ENCODE measurements at places on chromosomes 5 and 9.
A peak's percentile ranks its signal among the peaks of the same experiment; 100 is the strongest.

GRCh38 chr9:110148384-110148783 is 59.6 kb downstream of the C9orf152 start:
- peak; percentile 67 for DNase-seq

DNA sequence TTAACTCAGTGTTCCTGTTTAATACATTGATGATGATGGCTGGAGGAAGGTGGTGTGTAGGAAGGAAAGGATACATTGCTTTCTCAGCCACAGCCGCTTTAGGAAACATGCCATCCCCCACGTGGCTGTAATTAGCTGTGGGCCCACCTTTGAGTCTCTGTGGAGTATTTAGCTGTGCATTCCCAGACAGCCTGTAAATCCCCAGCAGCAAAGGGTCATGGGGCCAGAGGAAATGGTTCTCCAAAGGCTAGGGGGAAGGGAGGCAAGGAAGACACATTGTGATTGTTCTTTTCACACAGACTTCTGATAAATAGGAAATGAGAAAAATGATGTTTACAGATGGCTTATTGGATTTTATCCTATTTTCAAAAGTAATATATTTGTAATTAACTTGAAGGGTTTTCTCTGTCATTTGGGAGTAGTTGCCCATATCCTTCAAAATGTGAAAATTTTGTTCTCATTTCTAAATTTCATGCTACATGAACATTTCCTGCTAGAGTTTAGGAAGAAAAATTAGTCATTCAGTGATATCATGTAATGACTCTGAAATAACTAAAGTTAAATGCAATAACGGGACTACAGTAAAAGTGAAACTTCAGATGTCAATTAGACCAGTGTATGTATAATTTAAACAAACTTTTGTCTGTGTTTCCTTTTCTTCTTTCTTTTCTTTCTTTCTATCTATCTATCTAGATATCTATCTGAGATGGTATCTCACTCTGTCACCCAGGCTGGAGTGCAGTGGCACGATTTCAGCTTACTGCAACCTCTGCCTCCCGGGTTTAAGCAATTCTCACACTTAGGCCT is 24.3 kb upstream of the F2R start:
- peak; percentile 37 for DNase-seq

GRCh38 chr5:172229904-172230303 is 35.9 kb downstream of the EFCAB9 start:
- peak; percentile 48 for DNase-seq

- DNase-seq: no peak
These were observed 42.6 kb upstream of the RNF38 start for GRCh38 chr9:36442710-36443109.

DNA sequence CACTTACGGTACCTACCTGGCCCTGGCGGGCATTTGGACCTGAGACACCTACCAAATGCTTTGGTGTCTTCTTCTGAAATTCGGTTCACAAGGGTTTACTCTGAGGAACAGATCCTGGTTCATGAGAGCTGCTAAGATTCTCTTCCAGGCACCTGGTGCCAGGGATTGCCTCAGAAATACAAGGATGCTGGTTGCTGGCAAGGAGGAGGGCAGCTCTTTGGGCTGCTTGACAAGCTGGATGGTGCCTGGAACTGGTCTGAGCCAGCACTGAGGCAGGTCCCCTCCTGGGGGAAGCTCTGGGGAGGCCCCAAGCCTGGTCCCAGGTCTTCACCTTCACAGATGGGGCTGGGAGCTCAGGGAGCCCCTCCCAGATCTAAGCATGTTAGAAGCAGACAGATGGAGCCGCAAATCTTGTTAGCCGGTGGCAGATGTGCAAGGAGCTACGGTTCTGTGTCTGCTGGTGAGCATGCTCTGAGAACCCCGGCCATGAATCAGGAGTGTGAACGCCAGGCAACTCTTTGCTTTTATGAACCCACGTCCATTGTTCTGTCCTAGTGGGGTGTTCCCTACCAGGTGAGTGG is 16.3 kb downstream of the FABP6 start:
- DNase-seq: no peak

DNA sequence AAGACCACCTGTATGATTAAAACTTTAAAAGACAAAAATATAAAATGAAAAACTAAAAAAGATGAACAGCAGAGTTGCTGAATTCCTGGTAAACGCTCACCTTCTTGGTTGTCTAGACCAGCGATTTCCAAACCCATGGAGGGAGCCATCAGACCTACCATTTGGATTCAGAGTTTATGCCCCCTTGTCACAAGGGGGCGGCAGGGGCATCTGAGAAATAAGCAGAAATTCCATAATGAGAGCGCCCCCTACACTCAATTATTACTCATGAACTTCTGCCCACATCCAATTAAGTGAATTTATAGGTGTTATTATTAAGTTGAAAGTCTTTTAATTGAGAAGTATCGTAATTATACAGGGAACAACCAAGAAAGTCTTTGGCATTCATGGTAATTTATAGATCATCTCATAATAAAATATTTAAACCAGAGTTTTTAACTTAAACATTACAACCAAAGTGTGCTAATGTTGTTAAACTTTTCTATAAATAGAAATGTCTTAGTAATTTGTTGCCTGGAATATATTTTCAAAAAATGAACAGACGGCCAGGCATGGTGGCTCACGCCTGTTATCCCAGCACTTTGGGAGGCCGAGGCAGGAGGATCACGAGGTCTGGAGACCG is 35.2 kb upstream of the SPATA31C2 start:
- DNase-seq: peak; percentile 14

- no peak for DNase-seq
These were observed 45.7 kb upstream of the SLCO4C1 start for GRCh38 chr5:102341681-102342288.

- no peak for DNase-seq
These were observed 113.3 kb downstream of the ARHGAP26 start for GRCh38 chr5:142883438-142883837.

- DNase-seq: peak; percentile 28
These were observed 176.9 kb downstream of the RAB3C start for GRCh38 chr5:58759745-58760144.

- no peak for DNase-seq
These were observed 110.7 kb upstream of the CNTLN start for GRCh38 chr9:17024129-17024528.

DNA sequence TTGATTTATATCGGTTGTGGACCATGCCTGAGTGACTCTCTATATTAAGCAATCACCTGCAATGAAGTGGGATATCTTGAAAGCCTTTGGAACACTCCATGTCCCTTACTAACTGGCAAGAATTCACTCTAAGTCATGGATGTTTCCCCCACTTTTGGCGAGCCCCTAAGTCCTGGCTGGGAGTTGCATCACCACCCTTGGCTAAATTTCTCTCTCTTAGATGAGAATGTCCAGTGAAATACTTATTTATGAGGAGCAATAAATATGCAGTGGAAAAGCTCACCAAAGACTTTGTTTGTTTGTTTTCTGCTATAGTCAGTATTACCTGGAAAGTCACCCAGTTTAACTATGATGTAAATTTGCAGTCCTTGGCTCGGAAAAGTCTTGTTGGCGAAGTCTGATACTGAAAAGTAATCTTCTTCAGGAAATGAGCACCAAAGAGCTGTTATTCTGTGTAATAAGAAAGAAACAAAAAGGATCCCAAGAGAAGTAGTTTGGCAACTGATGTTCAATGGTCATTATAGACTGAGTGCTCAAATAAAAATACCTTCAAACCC is 333.8 kb downstream of the DMRT2 start:
- no peak for DNase-seq

DNA sequence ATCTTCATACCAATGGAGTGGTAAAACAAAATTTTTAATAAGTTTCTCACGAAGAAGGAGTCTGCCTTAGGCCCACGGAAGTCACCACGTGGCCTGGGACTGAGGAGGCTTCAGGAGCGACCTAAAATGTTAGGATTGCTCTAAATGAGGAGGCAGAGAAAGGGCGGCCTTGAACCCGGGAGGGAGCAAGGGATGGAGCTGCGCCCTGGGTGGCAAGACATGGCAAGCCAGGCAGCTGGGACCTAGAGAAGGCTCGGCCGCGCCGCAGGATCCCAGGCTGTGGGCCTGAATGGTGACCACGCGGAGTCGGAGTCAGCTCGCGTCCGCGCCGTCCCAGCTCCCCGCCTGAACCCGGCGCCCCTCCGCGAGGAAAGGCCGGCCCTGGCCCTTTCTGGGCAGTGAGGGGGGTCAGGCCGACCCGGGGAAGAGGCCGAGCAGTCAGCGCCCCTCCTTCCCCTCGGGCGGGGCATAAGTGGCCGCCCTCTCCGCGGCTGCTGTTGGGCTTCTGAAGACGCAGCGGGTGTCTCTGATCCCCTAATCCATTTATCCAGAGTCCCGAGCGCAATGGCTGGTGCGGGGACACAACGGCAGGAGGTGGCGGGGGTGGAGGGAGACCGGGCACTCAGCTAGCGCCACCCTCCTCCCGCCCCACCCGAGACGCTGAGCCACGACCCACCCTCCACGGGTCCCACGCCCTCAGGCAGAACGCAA is 10.6 kb downstream of the IRX1 start:
- no peak for DNase-seq

- DNase-seq: no peak
These were observed 139.8 kb downstream of the APBA1 start for GRCh38 chr9:69532396-69532795.

GRCh38 chr9:100714372-100715099 is 136.7 kb downstream of the CAVIN4 start:
- DNase-seq: no peak

DNA sequence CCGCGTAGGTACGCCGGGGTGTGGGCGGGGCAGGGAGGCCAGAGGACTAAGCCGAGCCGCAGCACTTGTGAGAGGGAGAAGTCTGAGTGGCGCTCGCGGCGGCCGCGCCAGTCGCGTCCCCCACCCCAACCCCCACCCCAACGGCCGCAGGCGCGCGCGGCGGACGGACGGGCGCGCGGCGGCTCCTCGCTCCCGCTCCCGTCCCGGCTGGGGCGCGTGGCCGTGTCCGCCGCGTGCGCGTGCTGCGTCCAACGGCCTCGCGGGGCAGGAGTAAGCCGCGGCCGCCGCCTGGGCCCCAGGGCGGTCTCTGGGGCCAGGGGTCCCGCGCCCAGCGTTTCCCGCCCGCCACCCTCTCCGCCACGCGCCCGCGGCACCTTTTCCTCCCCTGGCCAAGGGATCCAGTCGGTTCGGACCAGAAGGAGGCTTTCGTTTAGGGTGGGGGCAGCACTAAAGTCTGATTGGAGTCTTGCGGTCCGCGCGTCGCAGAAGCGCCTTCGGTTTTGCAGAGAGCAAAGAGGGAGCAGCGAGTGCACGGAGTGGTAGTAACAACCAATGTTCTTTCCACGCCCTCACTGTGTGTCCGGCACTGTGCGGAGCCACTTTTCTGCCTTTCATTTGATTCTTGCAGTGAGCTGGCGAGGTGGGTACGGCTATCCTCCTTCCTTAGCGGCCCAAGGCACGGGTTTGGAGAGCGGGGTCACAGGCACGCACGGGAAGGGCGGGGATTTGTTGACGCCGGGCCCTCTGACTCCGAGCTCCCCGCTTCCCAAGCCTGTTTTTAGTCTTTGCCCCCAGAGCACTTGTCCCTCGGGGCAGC is 483 bp downstream of the G3BP1 start:
- no peak for DNase-seq

DNA sequence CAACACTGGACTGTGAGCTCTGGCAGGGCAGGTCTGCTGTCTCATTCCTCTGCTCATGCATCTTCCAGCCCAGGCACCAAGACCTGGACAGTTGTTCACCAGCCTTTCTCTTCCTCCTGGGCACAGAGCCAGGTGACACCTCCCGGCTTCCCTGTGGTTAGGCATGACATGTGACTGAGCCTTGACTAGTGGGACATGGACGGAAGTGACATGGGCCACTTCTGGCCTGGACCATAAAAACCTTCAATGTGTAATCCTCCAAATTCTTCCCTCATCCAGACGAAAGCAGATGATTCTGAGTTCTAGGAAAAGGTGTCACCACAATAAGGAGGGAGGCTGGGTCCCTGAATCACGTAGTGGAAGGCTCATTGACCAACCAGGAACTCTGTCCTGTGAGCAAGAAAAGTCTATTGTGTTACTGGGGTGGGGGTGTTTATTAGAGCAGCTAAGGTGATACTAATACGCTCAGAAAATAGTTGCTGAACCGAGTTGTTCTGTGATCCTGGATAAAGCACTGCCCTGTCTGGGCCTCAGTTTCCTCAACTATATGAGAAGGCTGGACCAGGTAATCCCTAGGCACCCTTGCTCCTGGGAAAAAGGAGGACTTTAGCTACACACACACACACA is 26.6 kb upstream of the CRB2 start:
- DNase-seq: no peak

DNA sequence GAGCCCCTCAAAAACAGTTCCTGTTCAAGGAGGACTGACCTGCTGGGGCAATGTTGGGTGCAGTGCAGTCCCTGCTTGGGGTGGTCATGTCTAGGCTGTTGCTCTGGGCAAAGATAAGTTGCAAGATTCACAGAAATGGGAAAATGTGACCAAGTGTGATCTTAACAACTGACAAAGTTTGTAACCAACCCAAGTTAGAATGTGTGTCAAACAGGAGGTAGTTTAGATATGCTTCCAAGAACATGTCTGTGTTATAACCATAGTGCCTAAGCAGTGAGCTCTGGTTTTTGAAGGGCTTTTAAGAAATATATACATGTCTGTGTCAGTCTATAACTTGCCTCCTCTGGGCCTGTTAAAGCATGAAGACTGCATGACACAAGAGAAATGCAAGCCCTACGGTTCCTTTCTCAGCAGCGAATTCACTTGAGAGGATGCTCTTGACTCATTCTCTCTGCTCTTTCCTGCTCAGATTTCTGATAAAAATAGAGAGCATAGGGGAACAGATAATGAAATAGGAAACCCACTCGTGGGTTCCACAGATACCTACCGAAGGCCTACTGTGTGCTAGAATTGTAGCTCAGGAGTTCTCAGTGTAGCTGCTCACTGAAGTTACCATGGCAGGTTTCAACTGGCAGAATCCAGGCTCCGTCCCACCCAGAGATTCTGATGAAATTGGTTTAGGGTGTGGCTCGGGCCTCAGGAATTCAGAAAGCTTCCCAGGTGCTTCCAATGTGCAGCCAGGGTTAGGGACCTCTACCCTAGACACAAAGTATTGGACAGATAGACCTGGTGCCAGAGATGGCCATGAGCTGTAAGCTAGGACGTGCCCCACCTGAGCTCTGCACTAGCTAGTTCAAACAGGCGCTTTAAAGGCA is 52.4 kb downstream of the ARHGEF37 start:
- no peak for DNase-seq

- no peak for DNase-seq
These were observed 57.6 kb downstream of the GRAMD2B start for GRCh38 chr5:126480824-126481223.

DNA sequence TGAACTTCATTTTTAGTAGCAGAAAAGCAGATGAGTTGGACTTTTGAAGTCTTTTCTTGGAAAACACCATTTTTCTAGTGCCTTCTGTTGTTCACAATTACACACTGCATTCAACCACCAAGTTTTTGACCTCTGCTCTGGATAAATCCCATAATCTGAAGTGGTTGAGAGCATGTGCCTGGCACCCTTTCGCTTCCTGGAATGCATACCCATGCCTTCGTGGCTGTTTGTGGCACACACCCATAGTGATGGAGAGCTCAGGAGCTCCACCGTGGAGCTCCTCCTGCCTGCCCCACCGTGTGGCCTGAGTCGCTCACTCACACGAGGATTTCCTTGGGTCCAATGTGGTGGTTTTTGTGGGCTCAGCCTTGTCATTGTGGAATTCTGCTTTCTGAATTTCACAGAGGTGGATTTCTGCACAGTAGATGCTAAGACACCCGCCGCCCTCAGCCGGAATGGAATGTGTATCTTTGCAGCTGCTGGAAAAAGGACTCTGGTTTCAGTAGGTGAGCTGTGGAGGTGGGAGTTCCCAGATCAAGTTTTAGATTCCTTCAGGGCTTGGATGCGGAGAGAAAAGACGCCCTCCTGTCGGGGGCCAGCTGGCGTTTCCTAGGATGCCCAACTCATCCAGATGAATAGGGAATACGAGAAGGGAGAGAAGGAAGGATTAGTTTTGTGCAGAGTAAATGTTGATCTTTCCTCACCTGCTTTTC is 500.4 kb downstream of the IRX1 start:
- DNase-seq: no peak
